Activated CD4-positive, CD25-positive, alpha-beta regulatory T cell treated with anti-CD3 and anti-CD28 coated beads, Interleukin-2, amount 50 U/mL, for 24 hours (primary cell): ENCODE measurements at places on chromosomes 1 and 21.

- no peak for ATAC-seq
Measured at GRCh38 chr1:155834296-155834926, 22.6 kb downstream of the GON4L start.

DNA sequence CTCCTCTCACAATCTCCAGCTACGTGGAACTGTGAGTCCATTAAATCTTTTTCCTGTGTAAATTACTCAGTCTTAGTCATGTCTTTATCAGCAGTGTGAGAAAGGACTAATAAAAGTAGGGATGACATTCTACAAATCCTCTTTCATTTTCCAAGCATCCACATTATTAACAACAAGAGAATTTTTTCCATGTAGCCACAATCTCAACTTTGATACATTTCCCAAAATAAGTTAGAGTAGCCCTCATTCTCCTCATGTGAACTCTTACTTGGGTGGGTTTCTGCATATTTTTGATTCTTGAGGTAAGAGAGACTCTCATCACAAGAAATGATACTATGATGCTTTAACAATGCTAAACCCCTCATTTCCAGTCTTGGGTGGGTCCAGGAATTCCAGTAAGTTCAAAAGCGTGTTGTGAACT is 52.8 kb downstream of the TNFSF18 start:
- ATAC-seq, result no peak

GRCh38 chr1:76833151-76833550 is 34.1 kb upstream of the ST6GALNAC5 start:
- ATAC-seq, result no peak

GRCh38 chr1:228835911-228836310 is 100.6 kb downstream of the RHOU start:
- ATAC-seq, result no peak

- peak; percentile 68 for ATAC-seq
Measured at GRCh38 chr21:33374450-33375096, 28.6 kb upstream of the IFNGR2 start.

DNA sequence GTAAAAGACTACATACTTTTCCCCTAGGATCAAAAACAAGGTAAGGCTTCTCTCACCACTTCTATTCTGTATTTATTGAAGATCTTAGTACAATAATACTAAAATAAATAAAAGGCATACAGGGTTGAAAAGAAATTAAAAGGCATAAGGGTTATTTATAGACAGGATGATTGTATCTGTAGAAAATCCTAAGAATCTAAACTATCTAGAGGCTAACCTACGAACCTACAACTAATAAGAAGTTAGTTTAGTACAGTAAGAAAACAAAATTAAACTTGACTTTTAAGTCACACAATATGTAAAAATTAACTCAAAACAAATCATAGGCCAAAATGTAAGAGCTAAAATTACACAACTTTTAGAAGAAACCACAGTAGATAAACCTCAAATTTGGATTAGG is 50.4 kb upstream of the ADAM30 start:
- ATAC-seq, result no peak

DNA sequence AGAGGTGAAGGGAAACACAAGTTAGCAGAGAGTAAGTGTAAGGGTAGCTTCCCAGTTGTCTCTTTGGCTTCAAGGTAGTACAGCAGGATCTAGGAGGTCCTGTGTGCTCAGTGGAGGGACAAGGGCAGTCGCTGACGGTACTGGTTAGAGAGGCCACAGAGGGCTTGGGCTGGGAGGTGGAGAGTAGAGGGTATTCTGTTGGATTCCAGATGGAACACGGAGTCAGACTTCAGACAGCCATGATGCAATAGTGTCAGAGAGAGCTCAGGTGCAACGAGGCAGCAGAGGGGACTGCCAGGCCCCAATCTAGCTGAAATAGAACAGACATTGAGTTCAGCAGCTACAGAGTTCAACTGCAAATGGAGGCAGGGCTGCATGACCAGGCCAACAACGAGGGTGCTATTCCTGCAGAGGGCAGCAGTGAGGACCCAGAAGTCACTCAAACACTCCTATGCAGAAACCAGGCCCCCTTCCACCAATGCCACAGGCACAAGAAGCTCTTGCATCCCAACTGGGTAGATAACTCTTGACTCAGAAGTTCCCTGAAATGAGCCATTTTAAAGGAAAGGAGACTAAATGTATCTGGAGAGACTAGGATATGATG is 325.0 kb upstream of the ESRRG start:
- no peak for ATAC-seq

DNA sequence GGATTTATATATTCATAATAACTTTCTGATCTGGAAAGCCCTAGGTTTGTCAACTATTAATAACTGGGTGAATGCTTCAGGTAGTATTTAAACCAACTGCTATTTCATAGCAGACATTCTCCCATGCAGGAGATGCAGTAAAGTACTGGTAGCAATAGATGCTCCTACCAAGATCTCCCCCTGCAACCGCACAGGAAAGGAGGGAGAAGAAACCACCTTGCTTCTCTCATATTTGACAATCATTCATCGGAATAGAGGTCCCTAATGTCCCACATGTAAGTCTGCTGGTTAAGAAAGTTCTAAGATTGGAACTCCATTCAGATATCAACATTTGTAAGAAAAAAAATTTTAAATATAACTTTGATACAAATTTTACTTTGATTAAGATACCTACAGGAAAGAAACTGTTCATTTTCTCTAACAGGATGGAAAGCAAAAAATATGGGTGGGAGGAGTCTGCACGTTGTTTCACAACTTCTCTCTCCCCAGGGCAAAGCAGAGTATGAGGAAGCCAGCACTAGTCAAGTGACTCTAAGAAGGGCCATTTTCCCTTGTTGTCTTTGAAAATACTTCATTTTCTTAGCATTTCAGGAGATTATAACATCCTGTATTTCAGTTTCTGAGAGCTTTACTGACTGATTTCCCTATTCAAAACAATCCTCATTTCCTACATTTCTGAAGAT is at the start of gene PYHIN1:
Gene PYHIN1 (plus strand): TSS at position 498 of the 683 bp plus-strand sequence. CDS start 5,359 bp downstream, outside the sequence.
- peak; percentile 66 for ATAC-seq

- no peak for ATAC-seq
Measured at GRCh38 chr1:165644064-165644735, 13.2 kb downstream of the MGST3 start.

- ATAC-seq, result no peak
Measured at GRCh38 chr1:192697771-192698170, 61.8 kb downstream of the RGS13 start.

DNA sequence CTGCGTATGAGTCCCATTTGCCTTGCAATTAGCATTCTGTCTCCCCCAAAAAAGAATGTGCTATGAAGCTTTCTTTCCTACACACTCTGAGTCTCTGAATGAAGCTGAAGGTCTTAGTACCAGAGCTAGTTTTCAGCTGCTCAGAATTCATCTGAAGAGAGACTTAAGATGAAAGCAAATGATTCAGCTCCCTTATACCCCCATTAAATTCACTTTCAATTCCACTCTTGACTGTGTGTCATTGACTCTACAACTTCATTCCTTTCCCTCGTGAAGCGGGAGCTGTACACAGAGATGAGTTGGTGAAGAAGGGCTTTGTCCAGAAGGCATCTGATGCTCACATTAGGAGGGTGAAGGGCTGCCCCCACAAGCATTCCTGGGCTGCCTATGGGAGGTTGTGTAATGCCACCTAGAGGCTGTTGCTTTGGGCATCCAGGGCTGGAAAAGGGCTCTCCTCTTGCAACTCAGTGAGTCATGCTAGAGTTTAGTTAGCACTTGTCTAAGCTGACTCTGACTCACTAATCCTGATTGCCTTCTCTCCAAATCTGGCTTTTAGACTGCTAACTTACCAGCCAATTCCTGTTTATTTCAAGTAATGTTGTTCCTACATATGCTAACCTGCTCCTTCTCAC is 1.8 kb downstream of the SPRR1B start:
- ATAC-seq, result no peak

GRCh38 chr1:201240171-201240570 is 43.1 kb upstream of the PKP1 start:
- ATAC-seq, result no peak

- no peak for ATAC-seq
Measured at GRCh38 chr1:246267896-246268295, 239.2 kb downstream of the SMYD3 start.

DNA sequence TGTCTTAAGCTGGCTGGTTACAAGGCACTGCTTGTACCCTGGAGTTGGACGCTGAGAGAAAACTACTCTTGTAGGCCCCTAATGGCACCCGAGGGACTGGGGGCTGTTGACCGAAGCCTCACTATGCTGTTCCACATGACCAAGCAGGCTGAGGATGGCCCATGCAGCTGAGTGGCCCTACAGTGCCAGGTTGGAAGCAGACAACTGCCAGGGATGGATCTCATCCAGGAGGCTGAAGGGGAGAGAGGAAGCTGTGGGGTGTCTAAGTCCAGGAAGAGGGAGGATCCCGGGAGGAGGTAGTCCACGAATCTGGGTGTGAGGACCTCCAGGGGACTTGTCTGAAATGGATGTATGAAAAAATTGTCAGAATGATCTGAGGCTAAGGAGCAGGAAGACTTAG is 45.8 kb downstream of the FOXD2 start:
- no peak for ATAC-seq

GRCh38 chr1:72442262-72442661 is 159.9 kb upstream of the NEGR1 start:
- ATAC-seq, result no peak

DNA sequence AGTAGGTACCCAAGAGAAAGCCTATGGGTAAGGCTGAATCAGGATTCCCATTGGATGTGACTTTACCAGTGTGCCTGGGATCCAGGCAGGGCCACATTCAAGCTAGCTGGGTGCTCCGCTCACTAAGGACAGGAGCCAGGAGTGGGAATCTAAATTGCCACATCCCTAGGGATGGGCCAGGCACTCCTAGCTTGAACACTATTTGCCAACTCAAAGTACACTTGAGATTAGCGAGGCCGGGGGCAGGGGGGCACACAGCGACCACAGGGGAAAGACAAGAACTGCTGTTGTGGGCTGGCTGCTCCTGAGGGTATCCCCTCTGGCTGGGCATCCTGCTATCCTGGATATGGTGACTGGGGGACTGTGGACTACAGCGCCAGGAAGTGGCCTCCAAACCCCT is 4.3 kb downstream of the SLC45A3 start:
- no peak for ATAC-seq

- ATAC-seq, result no peak
Measured at GRCh38 chr1:32031578-32032274, 18.1 kb downstream of the KHDRBS1 start.

- ATAC-seq, result no peak
Measured at GRCh38 chr1:207020065-207020708, 12.4 kb downstream of the C1orf116 start.

DNA sequence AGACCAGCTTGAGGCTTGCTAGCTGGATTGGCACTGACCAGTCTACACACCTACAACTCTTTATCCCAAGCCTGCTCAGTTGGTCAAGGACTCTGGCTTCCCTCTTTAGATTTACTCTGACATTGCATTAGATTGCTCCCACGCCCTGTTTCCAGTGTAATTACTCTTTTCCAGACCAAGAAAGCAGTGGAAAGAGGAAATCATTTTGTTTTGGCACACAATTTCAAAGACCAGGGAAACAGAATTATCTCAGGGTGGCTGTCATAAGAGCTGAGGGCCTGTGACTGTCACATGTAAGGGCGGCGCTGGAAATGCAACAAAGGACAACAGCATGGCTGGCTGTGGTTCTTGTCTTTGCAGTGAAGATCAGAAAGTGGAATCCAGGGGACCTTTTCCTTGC is 302.7 kb downstream of the HHAT start:
- no peak for ATAC-seq

GRCh38 chr21:24634749-24635148 is 972.5 kb downstream of the MRPL39 start:
- ATAC-seq, result no peak

DNA sequence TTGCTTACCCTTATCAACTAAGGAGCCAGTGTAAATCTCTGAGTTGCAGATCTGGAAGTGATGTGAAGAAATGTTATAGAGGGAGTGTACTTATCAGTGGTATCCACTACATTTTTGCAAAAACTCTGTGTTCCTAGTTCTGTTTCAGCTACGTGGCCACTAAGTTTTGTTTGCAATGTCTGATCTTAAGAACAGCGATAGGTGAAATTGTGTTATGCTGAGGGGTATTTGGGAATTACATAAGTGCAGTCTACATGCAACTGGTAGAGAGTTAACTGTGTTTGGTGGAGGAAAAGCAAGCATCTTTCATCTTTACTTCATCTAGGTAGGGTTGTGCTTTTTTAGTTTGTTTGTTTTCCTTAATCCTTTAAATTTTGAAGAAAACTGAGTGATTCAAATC is 198.8 kb upstream of the SGIP1 start:
- ATAC-seq, result no peak

DNA sequence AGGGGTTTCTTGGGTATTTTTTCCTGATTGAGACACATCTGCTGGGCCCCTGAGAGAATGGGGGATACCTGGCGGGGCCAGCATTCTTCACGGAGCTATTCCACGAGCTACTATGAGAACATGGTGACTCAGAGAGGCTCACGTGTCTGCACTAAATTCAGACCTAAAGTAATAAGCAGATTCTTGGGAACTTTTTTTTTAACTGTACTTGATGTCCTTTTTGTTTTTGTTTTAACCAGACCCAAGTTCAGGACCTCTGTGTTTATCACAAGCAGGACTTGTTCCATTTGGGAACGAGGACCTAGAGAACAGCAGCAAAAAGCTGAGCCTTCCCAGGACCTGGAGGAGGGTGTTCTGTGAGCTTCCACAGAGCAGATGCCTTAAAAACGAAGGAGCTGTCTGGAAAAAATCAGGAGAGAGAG is 44.0 kb downstream of the EVA1C start:
- ATAC-seq, result no peak

DNA sequence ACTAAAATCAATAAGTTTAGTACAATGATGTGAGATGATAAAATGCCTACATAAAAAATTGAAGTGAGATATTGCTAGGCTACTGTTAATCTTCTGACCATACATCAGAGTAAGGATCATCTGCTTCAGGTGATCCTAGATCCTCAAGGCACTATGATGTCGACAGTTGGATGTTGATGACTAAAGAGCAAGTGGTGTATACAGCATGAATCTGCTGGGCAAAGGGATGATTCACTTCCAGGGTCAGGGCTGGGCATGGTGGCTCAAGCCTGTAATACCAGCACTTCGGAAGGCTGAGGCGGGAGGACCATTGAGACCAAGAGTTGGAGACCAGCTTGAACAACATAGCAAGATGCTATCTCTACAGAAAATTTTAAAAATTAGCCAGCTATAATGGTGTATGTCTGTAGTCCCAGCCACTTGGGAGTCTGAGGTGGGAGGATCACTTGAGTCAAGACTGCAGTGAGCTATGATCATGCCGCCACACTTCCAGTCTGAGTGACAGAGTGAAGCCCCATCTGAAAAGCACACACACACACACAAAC is 24.6 kb downstream of the NUF2 start:
- ATAC-seq, result no peak
